ENCODE measurements at places on chromosomes 4 and X.

GRCh38 chr4:121726642-121727268 is 30.0 kb upstream of the ANXA5 start:
- peak; percentile 71 for DNase-seq

GRCh38 chr4:86013621-86014020 is 346.2 kb downstream of the MAPK10 start:
- no peak for DNase-seq

- no peak for DNase-seq
These were observed 511 bp upstream of the NKX6-1 start for GRCh38 chr4:84499624-84499982.

DNA sequence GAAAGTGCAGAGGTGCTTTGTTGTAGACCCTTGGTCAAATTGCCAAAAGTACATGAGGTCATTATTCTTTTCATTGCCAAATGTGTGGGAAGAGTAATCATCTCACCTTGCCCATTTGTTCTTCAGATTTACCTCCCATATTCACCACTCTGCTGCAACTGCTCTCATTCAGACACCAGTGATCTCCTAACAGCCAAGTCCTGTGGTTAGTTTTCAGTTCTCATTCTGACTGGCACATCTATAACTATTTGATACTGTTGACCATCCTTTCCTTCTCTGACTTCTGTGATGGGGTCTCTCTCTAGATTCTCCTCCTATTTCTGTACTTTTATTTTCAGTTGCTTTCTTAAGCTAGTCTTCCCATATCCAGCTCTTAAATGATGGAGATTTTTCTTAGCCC is 39.8 kb downstream of the GRIA3 start:
- DNase-seq = no peak

DNA sequence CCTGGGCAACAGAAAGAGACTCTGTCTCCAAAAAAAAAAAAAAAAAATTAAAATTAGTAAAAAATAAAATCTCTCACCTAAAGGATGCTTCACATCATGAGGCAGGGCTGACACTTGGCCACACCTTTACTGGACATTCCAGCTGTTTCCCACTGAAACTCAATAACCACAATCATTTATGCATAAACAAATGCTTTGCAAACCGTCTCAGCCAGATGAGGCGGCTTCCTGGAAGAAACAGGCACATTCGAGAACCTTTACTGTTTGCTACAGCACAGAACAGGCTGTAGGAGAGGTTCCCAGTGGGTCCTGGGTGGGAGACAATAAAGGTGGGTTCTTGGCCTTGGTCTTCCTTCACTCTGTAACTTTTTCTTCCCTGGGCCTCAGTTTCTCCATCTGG is 10.9 kb upstream of the TBC1D14 start:
- DNase-seq = no peak

DNA sequence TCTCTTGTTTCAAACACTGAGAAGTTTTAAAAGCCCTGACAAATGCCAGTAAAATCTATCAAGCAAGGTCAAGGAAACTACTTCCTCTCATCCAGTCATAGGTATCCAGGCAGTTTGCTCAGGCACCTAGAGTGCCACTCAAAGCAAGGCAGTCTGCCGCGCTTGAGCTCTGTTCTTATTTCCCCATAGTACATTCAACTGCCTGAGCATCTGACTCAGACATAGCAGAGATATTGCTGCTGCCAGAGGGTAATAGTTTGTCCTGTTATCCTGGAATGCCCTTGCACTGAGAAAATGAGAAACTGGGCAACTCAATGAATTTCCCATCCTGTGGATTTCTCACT is 16.1 kb upstream of the ATP8A1 start:
- no peak for DNase-seq

DNA sequence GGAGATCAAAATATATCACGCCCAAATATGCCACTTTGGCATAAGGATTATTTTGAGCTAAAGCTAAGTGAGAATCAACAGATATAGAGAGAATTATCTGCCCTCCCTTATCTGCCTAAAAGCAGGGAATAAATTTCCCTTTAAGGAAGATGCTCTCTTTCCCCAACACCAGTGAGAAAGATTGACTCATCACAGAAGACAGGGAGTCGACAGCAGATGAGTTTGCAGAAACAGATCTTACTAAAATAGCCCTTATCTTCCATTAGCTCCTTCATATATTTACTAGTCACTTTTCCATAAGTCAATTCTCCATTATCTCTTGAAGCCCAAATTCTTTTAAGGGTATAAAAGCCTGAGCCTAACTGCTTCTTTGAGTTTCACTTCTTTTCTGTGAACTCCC is 156.6 kb downstream of the CAMK2D start:
- DNase-seq = no peak

DNA sequence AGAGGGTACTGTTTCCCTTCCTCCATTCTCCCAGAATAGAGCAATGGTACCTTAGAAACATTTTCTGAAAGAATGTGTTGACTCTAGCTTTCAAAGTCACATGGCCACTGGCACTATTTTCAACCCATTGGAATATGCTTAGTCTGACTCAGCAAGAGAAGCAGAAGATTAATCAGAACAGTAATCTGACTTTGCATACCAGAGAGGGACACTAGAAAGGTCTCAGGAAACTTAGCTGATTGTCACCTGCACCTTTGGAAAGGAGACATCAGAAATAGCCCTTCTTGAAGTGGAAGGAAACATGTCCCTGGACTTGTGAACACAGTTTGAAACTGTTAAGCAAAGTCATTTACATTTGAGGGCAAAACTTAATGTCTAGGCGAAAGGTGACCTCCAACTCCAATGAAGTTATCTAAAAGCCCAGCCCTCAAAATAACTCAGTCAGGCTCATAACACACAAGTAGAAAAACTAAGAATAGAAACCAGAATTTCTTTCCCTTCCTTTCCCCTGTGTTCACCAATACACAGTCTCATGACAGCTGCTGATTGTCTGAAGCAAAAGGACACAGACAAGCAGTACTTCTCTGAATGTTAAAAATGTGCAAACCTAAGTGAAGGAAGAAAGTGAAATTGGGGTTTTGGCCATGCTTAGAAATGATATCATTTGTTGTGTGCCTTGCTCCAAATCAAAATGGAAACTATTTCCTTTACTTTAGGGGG is 270.8 kb downstream of the GRIA3 start:
- DNase-seq = no peak

- DNase-seq = no peak
These were observed 135.2 kb upstream of the HPGD start for GRCh38 chr4:174657472-174657871.

GRCh38 chr4:14375816-14376215 is 626.5 kb upstream of the CPEB2 start:
- DNase-seq = no peak

GRCh38 chrX:145524931-145525330 is 277.6 kb downstream of the SPANXN1 start:
- no peak for DNase-seq

GRCh38 chr4:180542445-180543100 is 1700.6 kb upstream of the TENM3 start:
- DNase-seq = no peak

- no peak for DNase-seq
These were observed 46.7 kb downstream of the HELQ start for GRCh38 chr4:83408908-83409307.

DNA sequence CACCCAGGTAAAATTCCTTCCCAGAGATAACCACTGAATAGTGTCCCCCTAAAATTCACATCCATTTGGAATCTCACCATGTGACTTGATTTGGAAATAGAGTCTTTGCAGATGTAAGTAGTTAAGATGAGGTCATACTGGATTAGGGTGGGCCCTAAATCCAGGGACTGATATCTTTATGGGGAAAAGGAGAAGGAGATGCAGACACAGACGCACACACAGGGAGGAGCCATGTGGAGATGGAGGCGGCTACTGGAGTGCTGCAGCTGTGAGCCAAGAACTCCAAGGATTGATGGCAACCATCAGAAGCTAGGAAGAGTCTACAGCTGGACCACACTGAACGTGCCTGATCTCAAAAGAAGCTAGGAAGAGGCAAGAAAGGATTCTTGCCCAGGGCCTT is 96.6 kb upstream of the SRD5A3 start:
- DNase-seq = no peak

GRCh38 chrX:10062980-10063379 is 93.8 kb upstream of the CLCN4 start:
- no peak for DNase-seq

- no peak for DNase-seq
These were observed 280.9 kb upstream of the RPS6KA3 start for GRCh38 chrX:20547611-20548051.

- DNase-seq = no peak
These were observed 23.3 kb downstream of the MECP2 start for GRCh38 chrX:154074199-154074598.

Data from CD4-positive, alpha-beta T cell treated with Interleukin-4 for 1 hour (primary cell).